ENCODE measurements at places on chromosomes 3 and 15. TPM values are rescaled to one million over a fixed set of nuclear protein-coding genes. Genes with fewer than 3 reads are reported as not detected.
A peak's percentile ranks its signal among the peaks of the same experiment; 100 is the strongest.

DNA sequence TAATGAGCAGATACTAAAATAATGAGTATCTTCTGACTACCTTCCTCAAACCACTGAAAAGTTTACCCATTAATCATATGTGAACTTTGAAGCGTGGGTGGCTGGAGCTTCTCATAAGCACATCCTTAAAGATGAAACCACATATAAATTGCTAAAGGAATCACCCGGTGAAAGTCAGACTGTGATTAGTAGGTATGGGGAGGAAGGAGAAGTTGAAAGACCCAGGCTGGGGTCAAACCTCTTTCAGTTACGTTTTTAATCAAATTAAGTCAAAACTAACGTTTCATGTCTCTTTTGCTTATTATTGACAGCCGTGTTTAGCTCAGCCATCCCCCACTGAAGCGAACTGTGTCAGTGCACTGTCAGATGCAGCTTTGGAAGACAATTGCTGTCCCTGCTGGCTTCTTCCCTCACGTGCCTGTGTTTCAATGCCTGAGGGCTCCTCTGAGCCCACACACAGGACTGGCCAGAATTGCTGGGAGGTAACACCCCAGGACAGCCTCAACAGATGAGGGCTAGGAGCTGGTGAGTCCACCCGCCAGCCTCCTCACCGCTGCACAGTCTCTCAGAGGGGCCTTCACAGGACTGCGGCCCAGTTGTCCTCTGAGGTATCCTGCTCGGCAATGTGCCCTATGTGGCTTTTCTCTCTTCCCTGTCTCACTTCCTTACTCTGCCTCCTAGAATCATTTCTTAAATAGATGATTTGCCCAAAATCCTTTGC is 29.3 kb upstream of the SH3BP5 start:
- DNase-seq, result peak; percentile 87

GATA2 gene
- total RNA-seq, result 4.2 TPM

DNA sequence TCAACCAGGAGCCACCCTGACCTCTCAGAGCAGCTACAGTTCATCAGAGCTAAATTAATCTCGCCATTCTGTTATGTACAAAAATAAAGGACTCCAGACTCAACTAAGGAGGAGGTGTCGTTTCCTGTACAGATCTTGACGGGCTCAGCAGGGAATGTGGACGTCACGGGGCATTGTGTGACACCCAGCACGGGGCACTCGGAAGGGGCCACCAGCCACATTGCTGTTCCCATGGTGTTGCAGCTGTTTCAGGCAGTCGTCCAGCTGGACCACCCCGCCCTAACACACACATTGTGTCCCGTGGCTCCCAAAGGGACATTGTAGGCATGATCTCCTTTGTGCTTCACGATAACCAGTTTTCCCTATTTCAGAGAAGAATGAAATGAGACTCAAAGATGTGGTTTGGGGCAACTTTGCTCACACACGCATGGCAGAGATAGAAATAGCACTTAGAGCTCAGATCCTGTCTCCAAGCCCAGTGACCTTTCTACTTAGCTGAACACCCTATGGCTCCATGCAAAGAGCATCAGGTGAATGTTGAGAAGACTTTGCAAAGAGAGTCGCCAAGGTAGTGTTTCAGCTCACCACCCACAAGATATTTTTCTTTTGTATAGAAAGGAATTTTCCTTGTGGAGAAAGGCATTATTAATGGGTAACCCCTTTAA is 5.5 kb downstream of the SSUH2 start:
- no peak for DNase-seq

SHQ1 gene
- total RNA-seq, result 14.5 TPM

GRCh38 chr3:133301731-133302130 is 98.1 kb upstream of the BFSP2 start:
- no peak for DNase-seq

DNA sequence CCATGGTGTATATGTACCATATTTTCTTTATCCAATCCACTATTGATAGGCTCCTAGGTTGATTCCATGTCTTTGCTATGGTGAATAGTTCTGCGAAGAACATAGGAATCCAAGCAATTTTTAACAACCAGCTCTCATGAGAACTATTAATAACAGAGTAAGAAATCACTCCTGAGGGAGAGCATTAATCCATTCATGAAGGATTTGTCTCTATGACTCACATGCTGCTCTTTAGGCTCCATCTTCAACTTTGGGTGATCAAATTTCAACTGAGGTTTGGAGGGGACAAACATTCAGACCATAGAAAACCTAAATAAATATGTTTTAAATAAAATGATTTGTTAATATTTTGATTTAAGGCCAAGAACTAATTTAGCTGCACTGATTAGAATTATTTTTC is 147.4 kb downstream of the NSUN3 start:
- no peak for DNase-seq

CD276 gene
- 46.0 TPM for total RNA-seq

- DNase-seq, result no peak
Measured at GRCh38 chr3:87626546-87626945, 350.2 kb upstream of the POU1F1 start.

ACTL6A gene
- total RNA-seq, result 40.6 TPM

GRCh38 chr3:52834871-52835501 is at the start of gene MUSTN1:
Gene MUSTN1 (minus strand): TSS chr3:52835019. CDS start chr3:52834948, 71 bp downstream.
- no peak for DNase-seq

- DNase-seq, result no peak
Measured at GRCh38 chr15:29126821-29127461, 142.7 kb downstream of the NSMCE3 start.

DNA sequence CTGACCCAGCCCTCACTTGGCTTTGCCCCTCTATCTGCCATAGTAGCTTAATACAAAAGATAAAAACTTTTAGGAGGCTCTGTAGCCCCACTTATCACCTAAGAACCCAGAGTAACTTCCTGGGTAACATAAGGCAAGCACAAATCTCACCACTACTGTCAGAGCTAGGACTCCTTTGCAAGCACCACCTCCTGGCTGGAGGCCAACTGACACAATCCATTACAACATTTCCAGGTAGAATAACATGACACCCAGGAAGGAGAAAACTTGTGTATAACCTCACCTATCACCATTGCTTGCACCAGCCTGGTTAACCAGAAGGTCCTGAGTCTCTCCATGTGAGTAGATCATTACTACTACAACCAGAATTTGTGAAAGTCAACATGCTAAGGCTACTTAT is 230.0 kb downstream of the TUSC7 start:
- DNase-seq, result no peak

CLEC3B gene
- total RNA-seq, result 25.1 TPM

GRCh38 chr3:124362455-124362854 is 367.8 kb upstream of the UMPS start:
- no peak for DNase-seq

DNA sequence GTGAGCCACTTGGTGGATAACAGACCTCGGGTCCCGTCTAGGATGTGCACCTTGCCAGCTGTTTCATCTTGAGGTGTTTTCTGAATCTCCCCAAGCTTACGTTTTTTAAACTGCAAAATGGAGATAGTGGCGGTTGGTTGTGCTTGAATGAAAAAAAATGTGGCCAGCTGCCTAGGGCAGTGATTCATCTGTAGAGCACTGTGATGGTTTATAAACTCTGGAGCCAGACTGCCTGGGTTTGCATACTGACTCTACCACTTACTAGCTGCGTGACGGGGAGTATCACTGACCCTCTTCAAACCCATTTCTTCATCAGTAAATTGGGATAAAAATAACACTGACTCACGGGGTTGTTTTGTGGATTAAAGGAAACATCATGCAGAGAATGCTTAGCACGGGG is 159.1 kb downstream of the CHL1 start:
- DNase-seq, result no peak

- no peak for DNase-seq
Measured at GRCh38 chr3:71355862-71356261, 227.7 kb downstream of the FOXP1 start.

DNA sequence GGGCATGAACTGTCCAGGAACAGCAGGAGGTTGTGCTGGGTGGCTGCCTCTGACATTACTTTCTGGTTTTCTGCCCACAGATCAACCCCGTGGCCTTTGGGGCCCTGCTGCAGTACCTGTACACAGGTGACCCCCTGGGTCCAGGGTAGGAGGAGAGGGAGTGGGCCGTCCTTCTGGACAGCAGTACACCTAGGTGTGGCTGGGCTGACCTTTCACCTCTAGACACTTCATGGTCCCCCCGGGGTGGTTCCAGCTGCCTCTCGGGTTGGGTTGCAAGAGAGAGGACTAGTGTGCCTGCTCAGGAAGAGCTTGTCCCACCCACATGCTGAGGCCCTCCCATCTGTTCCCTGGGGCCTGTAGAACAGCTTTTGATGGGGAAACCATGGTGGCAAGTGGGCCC is 3.7 kb downstream of the ABTB1 start:
- DNase-seq, result no peak

DNA sequence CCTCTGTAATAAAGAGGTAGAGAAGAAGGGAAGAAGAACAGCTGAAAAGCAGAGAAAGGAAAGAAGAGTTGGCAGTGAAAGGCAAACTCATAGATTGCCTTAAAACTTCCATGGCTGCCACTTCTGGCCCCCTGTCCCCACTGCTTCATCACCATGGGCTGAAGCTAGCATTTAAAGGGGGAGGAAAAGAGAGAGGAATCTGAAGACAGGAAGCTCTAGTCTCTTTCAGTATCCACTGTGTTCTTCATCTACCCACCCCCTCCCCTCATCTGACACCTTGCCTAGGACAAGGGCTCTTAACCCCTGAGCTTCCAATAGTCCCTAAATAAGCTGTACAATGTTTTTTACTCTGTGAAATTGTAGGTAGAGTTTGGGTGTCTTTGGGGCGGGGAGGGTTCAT is 60.6 kb downstream of the ALCAM start:
- no peak for DNase-seq

DNA sequence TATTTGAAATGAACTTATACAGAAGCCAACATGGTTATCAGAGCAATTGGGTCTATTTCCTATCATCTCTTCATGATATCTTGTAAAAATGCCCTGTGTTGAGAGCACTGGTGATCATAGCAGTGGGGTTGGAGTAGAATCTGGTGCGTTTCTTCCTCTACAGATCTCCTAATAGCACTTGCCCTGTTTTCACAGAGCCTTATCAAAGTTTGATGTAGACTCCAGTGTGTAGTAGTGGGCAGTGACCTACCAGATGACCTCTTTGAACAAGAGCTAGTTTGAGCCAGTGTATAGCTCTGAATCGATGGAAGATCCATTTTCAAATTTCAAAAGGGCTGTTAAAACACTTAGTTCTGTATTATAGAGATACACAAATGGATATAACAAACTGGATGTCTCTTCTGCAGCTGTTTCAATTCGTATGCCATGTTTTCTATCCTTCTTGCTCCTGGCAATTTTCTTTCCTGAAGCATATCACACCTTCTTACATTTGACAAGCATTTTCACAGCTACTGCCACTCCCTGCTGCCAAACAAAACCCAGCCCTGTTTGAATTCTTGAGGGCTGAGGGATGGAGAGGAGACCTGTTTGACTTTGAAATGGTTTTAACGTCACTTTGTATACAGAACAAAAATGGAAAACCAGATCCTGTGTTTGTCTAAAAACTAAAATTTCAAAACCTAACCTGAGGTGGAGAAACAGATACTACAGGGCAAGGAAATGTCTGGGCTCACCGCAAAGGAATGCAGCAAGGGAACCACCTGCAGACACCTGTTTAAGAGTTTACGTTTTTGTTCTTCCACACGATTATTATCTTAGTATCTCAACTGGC is 354.5 kb upstream of the TPRG1 start:
- DNase-seq, result no peak

GRCh38 chr3:43455233-43455632 is 166.6 kb downstream of the ANO10 start:
- no peak for DNase-seq

ZPLD1 gene
- 0.16 TPM for total RNA-seq

GRCh38 chr3:169699536-169700050 is 36.1 kb upstream of the MECOM start:
- peak; percentile 36 for DNase-seq

DNA sequence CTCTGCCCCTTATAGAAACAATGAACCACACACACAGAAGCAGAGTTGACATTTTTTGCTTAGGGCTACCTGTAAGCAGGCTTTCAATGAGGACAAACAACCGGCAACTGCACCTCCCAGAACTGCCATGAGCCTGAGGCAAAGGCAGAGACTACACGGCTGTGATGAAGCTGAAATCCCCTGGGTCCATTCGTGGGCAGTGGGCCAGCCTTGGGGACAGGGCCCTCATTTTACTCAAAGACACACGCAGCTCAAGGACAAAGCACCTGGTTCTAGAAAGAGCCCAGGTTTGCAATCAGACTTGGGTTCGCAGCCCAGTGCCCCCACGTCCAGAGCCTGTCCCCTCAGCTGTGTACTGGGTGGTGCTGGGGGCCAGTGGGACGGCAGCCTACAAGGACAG is 17.9 kb downstream of the FAM174B start:
- DNase-seq, result peak; percentile 76

GRCh38 chr3:52153389-52154096 is 680 bp downstream of the POC1A start:
- DNase-seq, result no peak

GRCh38 chr3:123568034-123568433 is 16.8 kb downstream of the HACD2 start:
- DNase-seq, result no peak

SPESP1 gene
- 2.0 TPM for total RNA-seq

DNA sequence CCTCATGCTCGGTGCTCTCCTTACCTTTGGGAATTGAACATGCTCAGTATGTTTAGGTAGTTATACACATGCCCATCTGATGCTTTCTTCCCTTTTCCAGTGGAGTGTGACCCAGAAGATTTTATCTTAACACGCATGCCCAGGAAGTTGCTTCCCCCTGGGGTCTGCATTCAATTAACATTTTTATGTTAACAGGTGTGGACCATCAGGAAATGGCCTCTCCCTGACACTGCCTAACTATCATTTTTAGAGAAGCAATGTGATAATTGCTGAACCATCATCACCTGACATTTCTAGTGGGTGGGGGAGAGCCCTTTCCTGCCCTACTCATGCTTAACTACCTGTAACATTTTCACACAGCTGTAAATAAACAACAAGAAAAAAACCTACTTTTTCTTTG is 55.1 kb upstream of the TGFBR2 start:
- DNase-seq, result no peak

MUC4 gene
- not detected for total RNA-seq

CCR1 gene
- 1.6 TPM for total RNA-seq

DNA sequence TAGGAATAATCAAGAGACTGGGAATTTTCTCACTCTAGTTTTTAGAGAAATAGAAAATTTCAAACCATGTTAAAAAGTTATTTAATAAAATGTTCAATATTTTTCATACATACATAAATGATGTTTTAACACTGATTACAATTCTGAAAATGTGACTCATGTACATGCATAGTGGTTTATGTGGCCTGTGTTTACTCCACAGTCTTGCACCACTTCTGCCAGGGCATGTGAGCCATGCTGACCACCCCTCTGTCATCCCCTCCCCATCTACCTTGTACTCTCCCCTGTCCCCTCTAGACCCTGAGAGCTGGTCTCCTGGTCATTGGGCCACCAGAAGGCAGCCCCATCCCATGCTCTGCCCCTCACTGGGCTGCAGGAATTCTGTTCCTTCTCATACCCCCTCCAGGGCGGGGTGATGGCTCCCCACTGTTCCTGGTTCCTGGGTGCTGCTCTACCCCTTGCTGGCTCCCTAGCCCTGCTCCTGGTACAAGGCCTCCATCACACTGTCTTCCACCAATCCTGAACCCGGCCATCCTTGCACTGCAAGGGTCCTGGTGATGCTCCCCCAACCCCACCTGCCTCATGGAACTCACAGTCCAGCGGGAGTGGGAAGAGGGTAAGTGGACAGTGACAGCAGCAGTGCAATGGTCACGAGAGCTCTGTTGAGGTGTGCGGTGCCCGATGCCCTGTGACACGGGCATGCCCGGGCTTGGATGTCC is 24.2 kb upstream of the SLC41A3 start:
- no peak for DNase-seq

- no peak for DNase-seq
Measured at GRCh38 chr3:45204136-45204535, 22.0 kb downstream of the TMEM158 start.

GRCh38 chr3:130941793-130942192 is 47.9 kb downstream of the ATP2C1 start:
- no peak for DNase-seq

EIF4A2 gene
- total RNA-seq, result 224 TPM

All from lower leg skin (tissue), 4 donors.